Stimulated activated CD4-positive, alpha-beta T cell treated with anti-CD3 and anti-CD28 coated beads, Interleukin-2, amount 100 ng/mL, for 24 hours (primary cell): ENCODE measurements at places on chromosomes 7 and 10.

- no peak for DNase-seq
These were observed 33.8 kb upstream of the CUX1 start for GRCh38 chr7:101783381-101784181.

GRCh38 chr7:291373-292092 is 1.6 kb downstream of the FOXL3 start:
- DNase-seq: no peak

DNA sequence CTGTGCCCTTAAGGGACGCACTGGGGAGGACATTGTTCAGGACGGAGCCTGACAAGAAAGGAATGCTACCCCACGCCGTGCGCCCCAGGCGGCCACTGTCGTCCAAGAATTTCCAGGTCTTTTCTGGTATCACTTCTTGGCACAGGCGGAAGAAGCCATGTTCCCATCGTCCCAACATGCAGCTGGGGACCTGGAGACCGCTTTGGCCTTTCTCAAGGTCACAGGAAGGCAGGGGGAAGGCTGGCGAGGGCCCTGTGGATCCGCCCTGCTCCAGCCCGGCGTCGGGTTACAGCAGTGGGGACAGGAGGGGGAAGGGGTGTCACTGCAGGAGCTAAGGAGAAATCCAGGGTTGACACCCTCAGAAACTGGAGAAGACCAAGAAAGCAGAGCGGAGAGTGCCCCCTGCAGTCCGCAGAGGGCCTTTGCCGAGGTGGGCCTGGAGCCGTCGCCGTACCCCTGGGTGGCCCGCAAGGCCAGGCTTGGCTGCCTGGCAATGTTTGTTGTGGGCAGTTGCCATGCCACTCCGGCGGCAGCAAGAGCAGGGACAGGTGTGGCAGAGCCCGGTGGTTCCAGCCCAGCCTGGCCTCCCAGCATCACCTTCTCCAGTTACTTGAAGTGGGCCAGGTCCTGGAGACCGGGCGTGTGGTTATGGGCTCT is 104.1 kb downstream of the LHPP start:
- DNase-seq: no peak

DNA sequence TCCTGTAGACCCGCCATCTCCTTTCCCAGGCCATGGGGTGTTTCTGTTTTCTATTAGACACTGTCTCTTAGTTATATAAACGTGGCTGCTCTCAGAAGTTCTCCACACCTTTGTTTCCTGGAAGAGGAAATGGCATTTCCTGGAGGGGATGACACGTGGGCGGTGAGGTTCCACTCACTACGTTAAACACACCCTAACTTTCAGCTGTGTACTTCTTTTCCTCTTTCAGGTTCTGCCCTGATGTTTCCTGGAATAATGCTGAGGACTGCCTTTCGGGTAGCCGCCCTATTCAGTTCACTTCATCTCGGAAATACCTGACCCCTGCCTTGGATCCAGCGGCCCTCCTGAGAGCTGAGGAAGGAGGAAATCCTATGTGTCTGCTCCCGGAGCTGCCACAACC is 3.4 kb upstream of the PRKCQ start:
- DNase-seq: peak; percentile 76

GRCh38 chr10:91740353-91740924 is 57.8 kb upstream of the TNKS2 start:
- no peak for DNase-seq

DNA sequence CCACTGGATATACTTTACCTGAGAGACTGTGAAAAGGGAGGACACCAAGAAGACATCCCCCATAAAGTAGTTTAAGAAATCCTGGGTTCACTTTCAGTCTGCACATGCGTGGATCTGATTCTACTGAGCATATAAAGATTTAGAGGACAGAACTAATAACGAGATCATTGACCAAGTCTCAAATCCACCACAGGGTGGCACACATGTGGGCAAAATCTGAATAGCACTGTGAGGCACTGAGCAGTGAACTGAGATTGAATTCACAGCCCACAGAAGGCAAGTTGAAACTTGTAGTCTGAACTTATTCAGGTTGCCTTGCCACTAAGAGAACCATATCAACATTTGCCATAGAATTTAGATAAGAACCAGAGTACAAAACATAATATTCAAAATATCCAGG is 818.6 kb downstream of the GRID1 start:
- peak; percentile 5 for DNase-seq

DNA sequence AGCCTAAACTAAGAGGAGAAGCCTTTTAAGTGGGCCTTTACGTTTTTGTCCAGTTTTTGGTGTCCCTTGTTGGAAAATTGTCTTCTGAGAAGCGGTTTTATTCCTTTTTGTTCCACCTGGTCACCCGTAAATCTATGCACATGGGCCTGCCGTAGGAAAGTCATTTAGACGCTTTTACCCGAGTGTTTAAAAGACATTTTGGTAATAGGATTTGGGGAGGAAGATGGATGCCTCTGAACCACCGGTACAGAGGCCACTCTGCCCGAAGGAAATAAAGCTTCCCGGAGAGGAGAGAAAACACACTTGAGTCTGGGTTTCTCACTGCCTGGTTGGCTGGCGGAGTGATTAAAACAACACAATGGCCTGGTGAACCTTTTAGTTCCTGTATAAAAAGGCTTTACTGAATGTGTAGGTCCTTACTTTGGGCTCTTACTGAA is 760 bp downstream of the THNSL1 start:
- DNase-seq: peak; percentile 34

DNA sequence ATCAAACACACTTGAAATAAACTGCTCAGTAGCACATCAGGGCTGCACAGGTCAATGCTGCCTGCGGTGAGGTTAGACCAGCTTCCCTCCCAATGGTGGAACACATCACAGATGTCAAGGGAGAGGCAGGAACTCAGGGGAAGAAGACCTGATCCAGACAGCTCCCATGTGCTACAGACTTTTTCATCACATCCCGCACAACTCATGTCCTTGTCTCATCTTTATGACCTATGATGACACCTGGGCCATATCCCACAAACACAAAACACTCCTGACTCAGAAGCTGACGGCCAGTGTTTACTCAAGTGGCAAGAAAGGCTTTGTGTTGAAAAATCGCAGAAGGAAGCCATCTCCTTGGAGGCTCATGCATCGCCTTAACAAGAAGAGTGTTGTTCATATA is 91.6 kb downstream of the HTR5A start:
- DNase-seq: no peak

DNA sequence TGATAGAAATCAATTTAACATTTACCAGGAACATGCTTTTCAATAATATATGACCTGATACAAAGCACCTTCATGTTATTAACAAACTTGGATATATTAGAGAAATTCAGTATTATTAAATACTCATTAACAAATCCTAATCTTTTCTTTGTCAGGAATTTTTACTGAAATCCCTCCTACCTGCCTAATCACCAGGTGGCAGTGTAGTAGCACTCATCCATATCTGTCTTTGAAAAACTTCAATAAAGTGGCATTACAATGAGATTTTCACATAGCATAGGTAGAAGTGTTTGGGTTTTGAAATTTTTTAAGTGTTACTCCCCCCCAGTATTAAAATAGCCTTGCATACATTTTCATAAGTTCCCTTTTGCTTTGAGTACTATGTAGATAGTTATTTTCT is 1246.6 kb upstream of the LRRN3 start:
- no peak for DNase-seq

DNA sequence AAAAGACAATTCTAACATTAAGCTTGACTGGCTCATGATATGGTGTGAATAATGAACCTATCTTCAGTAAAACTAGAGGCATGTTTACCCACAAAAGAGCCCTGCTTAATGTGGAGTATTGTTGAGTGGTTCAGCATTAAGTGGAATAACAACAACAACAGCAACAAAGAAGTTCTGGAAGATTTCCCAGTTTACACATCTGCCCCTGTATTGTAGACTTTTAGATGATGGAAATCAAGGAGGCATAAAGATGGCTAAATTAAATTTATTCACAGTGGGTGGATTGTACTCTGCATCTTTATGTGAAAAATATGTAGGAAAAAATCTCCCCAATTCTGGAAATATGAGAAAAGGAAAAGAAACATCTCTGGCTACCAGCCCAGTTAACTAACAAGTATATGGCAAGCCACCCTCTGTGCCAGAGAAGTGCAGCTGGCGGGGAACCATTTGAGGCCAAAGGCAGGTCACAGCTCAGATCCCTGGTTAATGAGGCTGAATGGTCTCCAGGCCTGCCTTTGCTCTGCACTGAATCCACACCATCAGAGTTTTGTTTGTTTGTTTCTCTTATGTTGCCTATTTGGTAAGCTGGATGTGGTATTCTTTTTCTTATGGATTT is 186.0 kb downstream of the SEMA3D start:
- no peak for DNase-seq
